ENCODE measurements at places on chromosomes 7 and 10. TPM values are rescaled to one million over a fixed set of nuclear protein-coding genes. Genes with fewer than 3 reads are reported as not detected.

The SNCG gene
- total RNA-seq, result 16.2 TPM

The PAX2 gene
- not detected for total RNA-seq

The UPP1 gene
- 23.7 TPM for total RNA-seq

The ZNF438 gene
- total RNA-seq, result 5.4 TPM

The TAS2R38 gene
- total RNA-seq, result not detected

The SH3PXD2A gene
- total RNA-seq, result 54.0 TPM

Measured in pericardium fibroblast (primary cell).